ENCODE measurements at places on chromosomes 16 and 17. TPM values are rescaled to one million over a fixed set of nuclear protein-coding genes. Genes with fewer than 3 reads are reported as not detected.

FOXN1 gene
- 0.11 TPM for total RNA-seq

OTOA gene
- 0.42 TPM for total RNA-seq

TBC1D3H gene
- not detected for total RNA-seq

TBX6 gene
- total RNA-seq = 0.79 TPM

HOXB4 gene
- 2.0 TPM for total RNA-seq

TBC1D3 gene
- total RNA-seq = not detected

HNF1B gene
- 0.74 TPM for total RNA-seq

SMIM22 gene
- total RNA-seq = 13.4 TPM

RNF157 gene
- total RNA-seq = 1.9 TPM

DNA sequence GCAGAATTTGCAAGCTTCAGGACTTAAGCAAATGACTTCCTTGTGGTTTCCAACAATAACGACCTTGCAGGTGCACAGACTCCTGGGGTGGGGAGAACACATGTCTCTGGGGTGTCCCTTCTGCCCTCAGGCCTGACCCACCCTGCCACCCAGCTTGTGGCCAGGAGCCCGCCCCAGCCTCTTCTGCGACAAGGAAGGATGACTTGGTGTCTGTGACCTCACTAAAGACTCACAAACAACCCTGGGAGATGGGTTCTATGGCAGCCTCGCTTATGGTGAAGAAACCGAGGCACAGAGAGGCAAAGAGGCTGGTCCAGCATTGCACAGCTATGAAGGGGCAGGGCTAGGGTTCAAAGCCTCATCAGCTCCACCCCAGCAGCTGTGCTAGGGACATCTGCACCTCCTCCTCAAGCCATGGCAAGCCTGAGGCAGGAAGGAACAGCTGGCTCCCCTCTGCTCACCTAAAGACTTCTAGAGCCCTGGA is 2.6 kb downstream of the ATP2A3 start:
- no peak for DNase-seq

GRCh38 chr17:82376042-82376730 is 4.6 kb downstream of the UTS2R start:
- no peak for DNase-seq

- DNase-seq = no peak
Observed at GRCh38 chr17:14050616-14051015, 18.7 kb upstream of the COX10 start.

DNA sequence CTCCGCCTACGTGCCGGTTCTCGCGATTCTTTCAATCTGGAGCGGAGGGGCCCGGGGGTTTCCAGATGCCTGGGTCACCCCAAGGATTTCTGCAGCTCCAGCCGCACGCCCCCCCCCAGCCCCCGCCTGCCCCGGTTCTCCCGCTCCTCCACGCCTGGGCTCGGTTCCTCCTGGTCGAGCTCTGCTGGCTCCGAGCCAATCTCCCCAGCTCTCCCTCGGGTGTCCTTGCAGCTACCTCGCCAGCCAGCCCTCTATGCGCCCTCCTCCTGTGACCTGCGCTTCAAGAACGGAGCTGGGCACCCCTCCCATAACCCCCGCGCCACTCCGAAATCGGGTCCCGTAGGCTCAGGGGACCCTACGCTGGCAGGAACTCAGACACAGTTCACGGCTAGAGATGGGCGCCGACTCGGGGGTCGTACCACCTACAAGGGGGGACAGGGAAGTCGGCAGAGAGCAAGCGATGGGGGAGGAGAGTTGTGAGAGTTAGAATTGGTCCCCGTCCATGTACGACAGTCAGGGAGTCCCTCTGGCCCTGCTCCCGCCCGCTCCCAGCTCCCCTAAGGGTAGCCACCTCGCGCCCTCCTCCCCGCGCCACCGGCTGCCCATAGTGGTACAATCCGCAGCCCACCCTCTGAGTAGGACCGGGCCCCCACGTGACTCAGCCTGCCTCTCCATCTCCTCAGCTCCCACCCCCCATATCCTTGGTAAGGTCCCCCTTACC is 961 bp downstream of the FGF11 start:
- no peak for DNase-seq

DNA sequence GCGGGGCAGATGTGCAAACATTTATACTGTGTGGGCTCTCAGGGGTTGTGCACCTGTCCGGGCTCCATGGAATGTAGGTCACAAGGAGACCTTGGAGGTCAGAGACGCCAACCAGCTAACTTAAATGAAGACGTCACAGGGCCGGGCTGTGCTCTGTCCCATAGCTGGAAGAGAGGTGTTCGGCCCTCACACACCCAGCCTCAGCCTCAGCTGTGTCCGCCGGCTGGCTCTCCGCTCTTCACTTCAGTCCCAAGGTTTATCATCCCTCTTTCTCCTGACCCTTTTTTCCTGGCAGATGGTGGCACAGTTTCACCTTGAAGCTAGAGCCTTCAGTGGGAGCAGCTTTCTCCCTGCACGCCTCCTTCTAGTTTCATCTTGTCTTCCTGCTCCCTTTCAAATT is 6.0 kb upstream of the RBFOX3 start:
- DNase-seq = no peak

DNA sequence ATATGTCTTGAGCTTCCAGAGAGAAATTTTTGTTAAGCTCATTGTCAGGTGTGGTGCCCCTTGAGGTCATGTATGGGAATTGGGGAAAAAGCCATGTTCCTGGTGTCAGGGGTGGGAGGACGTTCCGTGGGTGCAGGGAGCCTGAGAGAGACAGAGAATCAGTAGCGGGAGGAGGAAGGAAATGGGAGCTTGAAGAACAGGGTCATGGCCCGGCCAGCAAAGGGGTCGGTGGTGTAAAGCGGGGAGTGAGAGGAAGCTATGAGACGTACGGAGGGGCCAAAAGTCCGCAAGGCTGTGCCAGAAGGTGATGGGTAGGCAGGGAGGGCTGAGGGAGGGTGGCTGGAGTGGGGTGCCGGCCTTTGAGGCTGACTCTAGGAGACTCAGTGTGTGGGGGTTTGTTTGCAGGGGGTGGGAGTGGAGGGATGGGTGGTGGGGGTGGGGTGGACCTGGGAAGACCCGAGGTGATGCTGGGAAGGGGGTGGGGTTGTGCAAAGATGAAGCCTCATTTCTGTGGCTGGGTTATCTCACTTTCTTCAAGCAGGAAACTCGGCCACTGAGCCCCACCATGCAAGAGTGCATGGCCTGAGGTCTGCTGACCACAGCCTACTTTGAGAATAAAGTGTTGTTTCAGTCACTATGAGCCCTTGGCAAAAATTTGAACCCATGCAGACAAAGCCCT is 63.6 kb downstream of the PLCG2 start:
- DNase-seq = no peak

DNA sequence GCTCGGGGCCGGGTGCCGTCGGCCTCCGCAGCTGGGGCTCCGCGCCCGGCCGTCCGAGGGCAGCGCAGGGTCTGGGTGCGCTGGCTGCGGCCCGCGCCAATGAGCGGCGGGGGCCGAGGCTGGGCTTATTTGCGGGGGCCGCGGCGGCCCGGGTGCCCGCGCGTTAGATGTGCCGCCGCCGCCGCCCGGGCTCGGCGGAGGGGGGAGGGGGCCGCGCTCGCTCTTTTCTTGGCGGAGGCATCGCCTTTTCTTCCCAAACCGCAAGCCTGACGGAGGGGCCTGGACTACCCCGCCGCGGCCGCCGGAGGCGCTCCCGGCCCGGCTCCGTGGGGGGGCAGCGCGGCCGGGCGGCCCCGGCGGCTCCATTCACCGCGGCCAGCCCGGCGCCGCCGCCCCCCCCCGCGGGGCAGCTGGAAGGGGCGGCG is at the start of gene NOTUM:
NOTUM (minus strand) TSS at position 101 of the 425 bp plus-strand sequence. CDS start 278 bp downstream, outside the sequence.
- no peak for DNase-seq

- DNase-seq = no peak
Observed at GRCh38 chr17:300881-301280, 51.7 kb downstream of the RPH3AL start.

DNA sequence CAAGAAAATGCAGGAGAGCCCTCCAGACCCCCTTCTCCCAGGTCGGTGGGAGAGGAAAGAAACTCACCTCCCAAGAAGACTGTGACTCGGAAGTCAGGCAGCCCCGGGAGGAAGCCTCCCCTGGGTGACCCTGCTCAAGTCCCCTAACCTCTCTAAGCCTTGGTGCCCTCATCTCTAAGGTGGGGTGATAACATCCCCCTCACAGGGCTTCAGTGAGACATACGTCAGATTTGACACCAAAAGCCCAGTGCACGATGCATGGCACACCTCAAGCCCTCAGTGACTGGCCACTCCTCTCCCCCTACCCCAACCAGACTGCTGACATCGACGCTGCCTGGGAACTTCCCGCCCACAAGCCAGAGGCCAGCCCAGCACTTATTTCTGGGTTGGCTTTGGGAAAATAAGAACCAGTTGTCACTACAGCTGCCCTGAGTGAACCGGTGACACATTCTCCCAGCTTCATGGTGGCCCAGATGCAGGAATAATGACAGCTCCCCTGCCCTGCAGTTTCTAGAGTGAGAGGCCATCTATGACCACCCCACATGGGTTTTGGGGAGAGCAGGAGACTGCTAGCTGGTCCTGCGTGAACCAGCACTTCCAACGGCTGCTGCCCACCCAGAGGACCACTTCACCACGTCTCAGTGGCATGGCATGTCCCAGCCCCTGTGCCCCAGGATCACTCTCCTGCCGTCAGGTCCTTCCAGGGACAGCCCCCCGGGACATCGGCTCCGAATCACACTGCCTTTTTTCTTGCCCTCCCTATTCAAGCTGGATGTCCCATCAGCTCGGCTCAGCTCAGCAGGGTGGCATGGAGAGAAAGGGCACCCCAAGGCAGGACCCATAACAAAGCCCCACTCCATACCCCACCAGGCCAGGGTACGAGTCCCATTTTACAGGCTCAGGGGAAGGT is 9.5 kb downstream of the KNOP1 start:
- DNase-seq = no peak

DNA sequence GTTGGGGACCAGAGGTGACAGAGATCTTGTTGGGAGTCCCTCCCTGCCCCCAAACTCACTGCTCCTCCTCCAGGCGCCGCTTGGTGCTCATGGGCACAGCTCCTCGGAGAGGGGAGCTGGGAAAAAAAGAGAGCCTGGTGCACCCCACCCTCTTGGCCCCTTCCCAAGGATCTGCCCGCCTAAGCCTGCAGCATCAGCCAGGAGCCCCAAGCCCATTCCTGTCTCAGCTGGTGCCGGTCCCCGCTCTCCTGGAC is 400 bp downstream of the HCFC1R1 start:
- DNase-seq = no peak

GRCh38 chr16:57032346-57032745 is 43.0 kb downstream of the NLRC5 start:
- no peak for DNase-seq

DNA sequence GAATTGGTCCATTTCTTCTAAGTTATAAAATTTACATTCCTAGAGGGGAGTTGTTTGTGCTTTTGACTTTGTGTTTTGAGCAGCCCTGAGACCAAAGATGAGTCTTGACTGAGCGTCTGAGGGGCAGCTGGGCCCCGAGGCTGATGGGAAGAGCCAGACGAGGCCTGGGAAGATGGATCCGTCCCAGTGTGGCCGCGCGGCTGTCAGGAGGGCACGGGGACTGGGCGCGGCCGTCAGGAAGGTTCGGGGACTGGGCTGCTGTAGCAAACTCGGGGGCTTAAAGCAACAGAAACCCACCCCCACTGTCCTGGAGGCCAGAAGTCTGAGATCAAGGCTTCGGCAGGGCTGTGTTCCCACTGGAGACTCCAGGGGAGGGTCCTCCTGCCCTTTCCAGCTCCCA is 38.2 kb upstream of the GNG13 start:
- DNase-seq = no peak

- DNase-seq = no peak
Observed at GRCh38 chr16:79247386-79247785, 353.2 kb downstream of the MAF start.

- DNase-seq = no peak
Observed at GRCh38 chr16:64409783-64410210, 712.1 kb downstream of the CDH11 start.

- no peak for DNase-seq
Observed at GRCh38 chr16:89982318-89982717, 33.8 kb downstream of the DEF8 start.

- no peak for DNase-seq
Observed at GRCh38 chr17:67063141-67063540, 18.8 kb downstream of the CACNG1 start.

DNA sequence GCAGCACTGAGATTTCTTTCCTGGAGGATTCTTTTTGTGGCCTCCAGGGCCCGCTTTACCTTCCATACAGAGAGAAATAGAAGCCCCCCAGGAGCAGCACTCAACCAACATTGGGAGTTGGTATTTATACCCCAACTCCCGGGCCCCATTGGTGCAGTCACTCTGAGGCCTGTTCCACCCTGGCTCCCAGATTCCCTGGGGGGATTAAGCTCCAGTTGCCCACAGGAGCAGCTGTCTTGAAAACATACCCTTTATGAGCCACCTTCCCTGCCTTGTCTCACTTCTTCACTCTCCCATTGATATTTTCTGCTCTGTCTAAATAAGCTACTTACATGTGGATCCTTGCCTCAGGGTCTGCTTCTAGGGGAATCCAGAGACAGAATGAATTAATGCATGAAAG is 167.8 kb downstream of the KATNIP start:
- no peak for DNase-seq

DNA sequence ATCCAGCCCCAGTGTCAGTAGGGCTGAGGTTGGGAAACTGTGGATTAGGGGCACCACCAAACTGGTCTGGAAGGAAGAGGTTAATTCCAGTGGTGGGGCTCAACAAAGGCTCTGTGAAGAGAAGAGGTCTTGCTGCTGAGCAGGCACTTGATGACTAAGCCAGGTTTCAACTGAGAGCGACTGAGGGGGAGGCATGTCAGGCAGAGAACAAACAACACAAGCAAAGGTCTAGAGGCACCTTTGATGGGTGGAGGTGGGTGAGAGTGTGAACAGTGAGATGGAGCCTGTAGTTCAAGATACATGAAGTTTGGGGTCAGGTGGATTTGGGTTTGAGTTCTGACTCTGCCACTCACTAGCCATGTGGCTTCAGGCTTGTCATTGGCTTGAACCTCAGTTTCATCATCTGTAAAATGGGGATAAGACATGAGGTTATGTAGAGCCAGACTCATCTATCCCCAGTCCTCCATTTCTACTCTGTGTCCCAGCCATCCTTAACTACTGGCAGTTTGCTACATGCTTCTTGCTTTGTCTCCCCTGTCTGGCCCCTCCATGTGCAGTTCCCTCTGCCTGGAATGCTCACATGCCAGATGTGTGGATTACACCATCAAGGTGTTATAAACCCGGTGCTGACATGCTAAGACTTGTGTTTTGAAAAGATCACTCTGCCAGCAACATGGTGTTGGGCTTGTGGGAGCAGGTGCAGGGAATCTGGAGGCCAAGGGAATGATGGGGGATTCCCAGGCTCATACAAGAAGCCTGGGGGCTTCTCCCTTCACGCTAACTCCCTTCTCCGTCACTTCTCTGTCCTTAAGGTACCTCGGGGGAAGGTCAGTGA is 3.0 kb upstream of the RMI2 start:
- no peak for DNase-seq

Measured in urinary bladder (tissue), 4 donors.